Calu3 (cell line): ENCODE measurements at places on chromosomes 1 and 21. TPM values are rescaled to one million over a fixed set of nuclear protein-coding genes. Genes with fewer than 3 reads are reported as not detected.

POU3F1 gene
- not detected in 2 replicates for total RNA-seq

NBPF11 gene
- 12.6 and 13.7 TPM in 2 replicates for total RNA-seq

PEX19 gene
- 64.0 and 70.3 TPM in 2 replicates for total RNA-seq

DNA sequence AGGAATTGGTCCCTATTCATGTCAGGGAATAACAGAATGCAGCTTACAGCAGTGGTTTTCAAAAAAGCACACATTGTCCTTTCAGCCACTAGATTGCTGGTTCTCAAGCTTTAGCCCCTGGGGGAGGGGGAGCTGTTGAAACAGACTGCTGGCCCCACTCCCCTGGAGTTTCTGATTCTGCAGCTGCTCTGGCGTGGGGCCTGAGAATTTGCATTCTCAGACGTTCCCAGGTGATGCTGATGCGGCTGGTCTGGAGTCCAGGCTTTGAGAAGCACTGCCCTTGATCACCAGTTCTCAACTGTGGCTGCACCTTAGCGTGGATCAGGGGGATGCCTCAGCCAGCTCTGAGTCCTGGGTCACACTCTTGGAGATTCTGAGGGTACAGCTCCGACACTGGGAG, 62.7 kb upstream of the LAPTM5 start:
- DNase-seq: no peak

GRCh38 chr21:16279731-16280581, 550.2 kb downstream of the USP25 start:
- no peak for DNase-seq

GRCh38 chr21:46619846-46620245, 15.0 kb upstream of the S100B start:
- no peak for DNase-seq

DNA sequence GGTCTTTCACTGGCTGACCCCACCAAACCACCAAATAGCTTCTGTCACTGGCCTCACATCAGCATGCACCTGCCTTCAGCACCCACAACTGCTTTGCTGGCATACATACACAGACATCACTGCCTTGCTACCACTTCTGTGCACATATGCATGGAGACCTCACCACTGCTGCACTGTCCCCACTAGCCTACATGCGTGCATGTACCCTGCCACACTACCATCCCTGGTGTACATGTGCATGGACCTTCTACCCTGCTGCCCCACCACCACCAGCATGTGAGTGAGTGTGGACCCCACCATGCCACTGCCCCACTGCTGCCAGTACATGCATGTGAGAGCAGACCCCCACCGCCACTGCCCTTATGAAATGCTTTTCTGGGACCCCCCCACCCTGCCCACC, 6.1 kb downstream of the CD1C start:
- no peak for DNase-seq

DNA sequence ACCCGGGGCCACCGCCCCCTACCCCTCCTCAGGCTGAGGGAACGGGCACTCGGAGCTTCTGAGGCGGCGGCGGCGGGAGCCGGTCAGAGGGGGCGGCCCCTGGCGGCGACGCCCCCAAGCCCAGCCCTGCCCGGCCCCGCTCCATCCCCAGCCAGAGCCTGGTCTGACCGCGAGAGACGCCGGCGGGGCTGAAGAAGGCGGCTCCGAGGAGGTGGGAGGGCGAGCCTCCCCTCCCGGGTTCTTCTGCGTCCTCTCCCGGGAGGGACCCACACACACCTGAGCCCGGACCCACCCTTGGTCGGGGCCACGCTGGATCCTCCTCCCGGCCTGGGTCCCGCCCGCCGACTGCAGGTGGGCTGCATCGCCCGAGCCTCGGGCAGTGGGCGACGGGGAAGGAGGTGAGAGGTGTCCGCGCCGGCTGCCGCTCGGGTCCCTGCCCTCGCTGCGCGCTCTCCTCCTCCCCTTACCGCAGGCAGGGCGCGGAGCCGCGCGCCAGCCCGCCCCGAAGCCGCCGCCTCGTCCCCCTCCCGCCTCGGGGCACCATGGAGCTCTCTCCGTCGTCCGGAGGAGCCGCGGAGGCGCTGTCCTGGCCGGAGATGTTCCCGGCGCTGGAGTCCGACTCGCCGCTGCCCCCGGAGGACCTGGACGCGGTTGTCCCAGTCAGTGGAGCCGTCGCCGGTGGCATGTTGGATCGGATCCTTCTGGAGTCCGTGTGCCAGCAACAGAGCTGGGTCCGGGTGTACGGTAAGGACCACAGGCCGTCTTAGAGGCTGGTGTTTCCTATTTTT, at the start of gene RASAL2:
RASAL2 (plus strand) TSS at position 154 of the 788 bp plus-strand sequence; CDS start at position 543, 389 bp downstream.
- DNase-seq: peak; percentile 85

DNA sequence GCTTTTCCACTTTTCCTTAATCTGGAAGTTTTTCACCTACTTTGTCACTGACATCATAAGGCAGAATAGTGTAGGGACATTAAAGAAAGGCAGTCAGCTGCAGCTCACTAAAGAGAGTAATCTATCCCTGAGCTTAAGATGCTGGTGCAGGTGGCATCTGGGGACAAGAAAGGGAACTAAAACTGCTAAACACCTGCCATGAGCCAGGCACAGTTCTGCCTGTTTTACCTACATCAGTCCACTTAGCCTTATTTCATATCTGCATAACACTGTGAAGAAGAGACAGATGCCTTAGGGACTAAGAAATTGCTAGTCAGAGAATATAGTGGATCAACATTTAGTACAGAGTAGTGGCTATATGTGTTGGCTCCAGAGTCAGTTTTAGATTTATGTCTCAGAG, 88.1 kb downstream of the GPATCH2 start:
- DNase-seq: no peak

DNA sequence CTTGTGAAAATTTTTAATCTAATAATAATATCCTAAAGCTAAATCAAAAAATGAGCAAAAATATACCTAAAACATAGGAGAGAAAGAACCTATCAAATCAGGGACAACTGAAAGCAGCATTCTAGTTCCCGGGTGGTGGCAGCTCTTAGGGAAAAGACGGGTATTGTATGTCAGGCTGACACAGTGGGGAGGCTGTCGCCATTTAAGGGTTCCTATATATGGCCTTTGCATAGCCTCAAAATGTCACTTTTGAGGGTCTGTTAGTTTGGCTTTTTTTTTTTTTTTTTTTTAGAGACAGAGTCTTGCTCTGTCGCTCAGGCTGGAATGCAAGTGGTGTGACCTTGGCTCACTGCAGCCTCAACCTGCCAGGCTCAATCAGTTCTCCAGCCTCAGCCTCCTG, 6.0 kb downstream of the CLSTN1 start:
- DNase-seq: no peak

DNA sequence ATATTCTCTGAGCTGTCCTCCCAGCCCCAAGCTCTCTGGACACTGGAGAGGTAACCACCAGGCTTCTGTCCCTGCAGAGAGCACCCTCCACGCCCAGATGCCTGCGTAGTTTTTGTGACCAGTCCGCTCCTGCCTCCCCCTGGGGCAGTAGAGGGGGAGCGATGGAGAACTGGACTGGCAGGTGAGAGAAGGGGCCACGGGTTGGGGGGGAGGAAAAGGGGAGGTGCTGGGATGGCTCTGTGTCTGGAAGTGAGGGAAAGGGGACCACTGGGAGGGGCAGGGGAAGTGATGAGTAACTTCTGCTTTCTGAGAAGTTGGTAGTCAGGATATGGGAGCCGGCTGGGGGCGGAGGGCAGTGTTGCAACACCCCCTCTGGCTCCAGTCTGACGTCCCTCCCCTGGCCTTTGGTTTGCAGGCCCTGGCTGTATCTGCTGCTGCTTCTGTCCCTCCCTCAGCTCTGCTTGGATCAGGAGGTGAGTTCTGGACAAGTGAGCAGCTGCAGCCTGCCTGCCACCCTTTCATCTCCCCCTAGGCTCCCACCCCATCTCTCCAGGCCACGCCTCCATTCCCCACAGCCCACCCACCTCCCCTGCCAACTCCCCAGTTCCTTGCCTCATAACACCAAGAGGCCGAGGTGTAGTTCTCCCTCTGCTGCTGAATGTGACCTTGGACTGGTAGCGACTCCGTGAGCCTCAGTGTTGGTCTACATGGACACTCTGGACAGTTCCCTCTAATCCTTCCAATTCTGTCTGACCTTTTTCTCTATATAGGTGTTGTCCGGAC, 3.1 kb downstream of the ADAMTSL4 start:
- DNase-seq: peak; percentile 59

GRCh38 chr1:40450495-40451237, 390 bp downstream of the ZFP69B start:
- peak; percentile 1 for DNase-seq

DNA sequence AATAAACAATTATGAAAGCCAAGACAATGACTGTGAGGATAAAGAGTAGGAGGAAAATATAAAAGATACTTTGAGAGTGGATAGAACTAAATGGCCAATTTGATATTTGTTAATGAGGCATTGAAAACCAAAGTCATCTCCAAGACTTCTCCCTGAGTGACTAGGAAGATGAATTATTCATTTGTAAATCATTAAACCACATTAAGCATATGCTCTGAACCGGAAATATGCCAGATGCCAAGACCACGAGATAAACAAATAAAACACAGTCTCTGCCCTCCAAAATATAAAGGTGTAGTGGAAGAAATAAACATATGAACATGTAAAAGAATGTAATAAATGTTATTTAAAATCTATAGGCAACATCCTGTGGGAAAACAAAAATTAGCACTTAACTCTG, 78.8 kb downstream of the MRPL39 start:
- DNase-seq: no peak

DNA sequence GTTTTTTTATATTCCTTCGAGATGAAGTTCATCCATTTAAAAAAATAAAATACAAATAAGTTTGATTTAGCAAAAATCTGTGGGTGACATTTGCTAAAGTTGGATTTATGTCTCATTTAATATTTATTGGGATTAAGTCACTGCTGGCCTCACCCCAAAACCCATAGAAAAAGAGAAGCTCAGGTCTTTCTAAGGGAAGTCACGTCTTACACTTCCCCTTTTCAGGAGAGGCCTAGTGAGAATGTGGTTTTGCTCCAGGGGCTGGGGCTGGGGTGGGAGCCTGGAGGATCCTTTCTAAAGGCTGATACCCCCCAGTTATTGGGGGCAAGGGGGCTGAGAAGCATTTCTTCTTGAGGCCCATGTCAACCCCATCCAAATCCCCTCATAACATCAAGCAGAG, 300.3 kb downstream of the DSCAM start:
- DNase-seq: no peak

DNA sequence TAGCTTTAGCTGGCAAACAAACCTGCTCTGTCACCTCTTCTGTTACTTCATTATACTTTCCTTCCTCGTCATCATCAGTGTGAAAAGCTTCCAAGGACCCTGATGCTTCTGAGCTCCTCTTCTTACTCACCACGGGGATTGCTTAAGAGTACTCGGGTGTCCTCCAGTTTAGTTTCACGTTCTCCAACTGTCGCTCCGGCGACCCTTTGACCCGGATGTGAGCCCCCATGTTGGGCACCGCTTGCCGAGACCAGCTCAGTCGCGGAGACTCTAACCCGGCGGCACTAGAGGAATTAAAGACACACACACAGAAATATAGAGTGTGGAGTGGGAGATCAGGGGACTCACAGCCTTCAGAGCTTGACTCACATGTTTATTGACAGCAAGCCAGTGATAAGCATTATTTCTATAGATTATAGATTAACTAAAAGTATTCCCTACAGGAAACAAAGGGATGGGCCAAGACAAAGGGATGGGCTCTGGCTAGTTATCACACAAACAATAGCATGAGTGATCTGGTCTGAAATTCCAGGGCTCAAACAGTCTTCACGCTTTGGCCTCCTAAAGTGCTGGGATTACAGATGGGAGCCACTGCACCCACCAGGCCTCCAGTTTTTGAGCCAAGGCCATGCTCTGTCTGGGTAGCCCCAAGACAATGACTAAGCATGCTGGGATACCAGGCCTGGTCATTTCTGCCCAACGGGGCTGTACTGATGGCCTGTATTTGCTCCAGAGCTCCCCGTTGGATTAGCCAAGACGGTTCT, 30.1 kb upstream of the ENO1 start:
- no peak for DNase-seq

DNA sequence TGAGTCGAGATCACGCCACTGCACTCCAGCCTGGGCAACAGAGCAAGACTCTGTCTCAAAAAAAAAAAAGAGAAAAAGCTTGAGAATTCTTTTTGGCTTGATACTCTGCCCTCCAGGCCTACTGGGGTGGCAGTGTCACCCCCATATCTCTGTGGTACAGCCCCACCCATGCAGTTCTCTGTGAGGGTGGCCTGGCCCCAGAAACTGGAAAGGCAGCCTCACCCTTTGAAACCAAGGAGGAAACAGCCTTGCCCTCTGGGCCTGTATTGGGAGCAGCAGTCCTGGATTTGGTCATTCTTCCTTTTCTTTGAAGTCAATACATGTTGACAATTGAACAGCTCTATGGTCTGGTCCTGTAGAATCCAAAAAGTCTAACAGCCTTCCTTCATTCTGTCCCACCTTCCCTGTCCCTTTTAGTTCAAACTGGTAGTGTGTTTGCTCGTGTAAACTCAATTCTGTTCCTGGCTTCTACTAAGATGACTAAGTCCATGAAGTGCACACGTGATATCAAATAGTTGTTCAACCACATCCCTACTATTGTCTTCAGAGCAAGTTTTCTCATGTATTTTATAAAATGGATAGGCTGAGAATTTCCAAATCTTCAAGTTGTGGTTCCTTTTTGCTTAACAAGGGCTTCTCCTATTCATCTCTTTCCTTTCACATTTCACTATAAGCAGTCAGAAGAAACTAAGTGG, 13.2 kb downstream of the ST7L start:
- no peak for DNase-seq
